ENCODE measurements at places on chromosomes 16 and 17.

DNA sequence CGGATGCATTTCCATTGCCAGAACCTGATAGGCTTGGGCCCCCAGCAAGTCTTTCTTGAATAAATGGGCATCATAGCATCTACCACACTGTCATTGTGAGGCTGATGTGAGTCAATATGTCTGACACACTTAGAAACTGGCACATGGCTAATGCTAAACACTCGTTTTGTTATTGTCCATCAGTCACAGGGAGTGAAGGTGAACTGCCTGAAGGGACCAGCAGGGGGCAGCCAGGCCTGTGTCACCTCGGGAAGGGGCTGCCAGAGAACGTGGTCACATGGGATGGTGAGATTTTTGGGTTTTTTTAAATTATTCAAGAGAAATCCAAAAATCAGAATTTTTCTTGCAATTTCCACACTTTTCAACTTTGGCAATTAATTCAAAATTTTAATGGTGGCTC lies 831 bp upstream of the RCVRN start:
- DNase-seq, result no peak

DNA sequence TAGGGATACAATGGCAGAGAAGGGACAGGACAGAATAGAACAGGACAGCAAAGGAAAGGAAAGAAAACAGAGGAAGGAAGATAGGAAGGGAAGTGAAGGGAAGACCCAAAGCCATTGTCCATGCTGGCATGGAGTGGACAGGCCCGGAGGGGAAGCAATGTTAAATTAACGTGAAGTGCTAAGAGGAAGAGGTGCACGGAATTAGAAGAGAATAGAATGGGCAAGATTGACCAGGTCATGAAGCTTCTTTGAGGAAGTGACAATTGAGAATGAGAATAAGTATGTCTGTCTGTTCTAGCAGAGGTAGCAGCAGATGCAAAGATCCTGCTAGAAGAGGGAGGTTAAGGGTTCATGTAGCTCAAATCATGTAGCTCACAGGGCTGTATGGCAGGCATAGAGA lies 117.2 kb downstream of the MAF start:
- no peak for DNase-seq

DNA sequence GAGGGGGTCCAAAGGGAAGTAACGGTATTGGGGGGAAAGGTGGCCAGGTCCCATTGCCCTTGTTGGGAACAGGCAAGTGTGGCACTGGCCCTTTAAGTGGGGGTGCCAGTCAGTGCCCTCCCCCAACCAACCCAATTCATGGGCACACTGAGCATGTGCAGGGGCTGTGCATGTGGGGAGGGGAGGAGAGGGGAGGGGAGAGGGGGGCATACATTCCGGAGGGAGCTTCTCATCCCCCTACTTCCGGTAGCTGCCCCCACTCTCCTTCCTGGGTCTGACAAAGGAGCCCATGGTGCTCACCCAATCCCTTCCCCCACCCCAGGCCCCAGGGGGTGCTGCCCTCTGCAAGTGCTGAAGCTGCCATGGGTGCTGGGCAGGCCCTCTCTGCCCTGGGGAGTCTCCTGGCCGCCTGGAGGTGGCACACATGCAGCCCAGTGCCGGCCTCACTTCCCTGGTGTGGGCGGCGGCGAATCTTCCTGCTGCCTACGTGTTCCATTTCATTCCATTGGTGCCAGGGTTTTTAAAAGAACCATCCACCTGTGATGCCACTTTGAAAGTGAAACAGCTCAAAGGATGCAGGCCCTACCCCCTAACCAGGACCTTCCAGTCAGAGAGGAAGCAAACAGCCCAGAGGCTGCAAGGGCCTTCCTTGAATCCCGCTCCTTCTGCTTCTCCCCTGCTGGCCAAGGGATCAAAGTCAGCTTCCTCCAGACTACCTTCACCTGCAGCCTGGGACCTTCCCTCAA lies 11.0 kb downstream of the HEXIM2 start:
- DNase-seq, result no peak

GRCh38 chr16:86508028-86508946 lies 2.0 kb upstream of the FOXF1 start:
- DNase-seq, result no peak

DNA sequence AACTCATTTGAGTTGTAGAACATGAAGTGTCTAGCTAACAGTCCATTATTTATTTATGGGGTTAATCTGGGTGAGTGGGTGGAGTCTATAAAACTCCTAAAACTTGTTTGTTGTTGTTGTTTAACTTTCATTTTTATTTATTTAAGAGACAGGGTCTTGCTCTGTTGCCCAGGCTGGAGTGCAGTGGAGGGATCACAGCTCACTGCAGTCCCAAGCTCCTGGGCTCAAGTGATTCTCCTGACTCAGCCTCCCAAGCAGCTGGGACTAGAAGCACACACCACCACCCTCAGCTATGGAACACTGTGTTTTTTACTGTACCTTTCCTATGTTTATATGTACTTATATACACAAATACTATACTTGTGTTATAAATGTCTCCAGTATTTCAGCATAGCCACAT lies 77.8 kb upstream of the CLEC18B start:
- DNase-seq, result no peak

GRCh38 chr17:52136166-52136565 lies 22.3 kb downstream of the CA10 start:
- no peak for DNase-seq

- no peak for DNase-seq
These were observed 180.0 kb upstream of the CACNG3 start for GRCh38 chr16:24075931-24076716.

GRCh38 chr16:4426021-4426684 lies 485 bp downstream of the DNAJA3 start:
- DNase-seq, result no peak

- DNase-seq, result no peak
These were observed 19.3 kb downstream of the POLR3K start for GRCh38 chr16:33877-34647.

GRCh38 chr17:75509528-75510258 lies 5.6 kb downstream of the CASKIN2 start:
- DNase-seq, result no peak

DNA sequence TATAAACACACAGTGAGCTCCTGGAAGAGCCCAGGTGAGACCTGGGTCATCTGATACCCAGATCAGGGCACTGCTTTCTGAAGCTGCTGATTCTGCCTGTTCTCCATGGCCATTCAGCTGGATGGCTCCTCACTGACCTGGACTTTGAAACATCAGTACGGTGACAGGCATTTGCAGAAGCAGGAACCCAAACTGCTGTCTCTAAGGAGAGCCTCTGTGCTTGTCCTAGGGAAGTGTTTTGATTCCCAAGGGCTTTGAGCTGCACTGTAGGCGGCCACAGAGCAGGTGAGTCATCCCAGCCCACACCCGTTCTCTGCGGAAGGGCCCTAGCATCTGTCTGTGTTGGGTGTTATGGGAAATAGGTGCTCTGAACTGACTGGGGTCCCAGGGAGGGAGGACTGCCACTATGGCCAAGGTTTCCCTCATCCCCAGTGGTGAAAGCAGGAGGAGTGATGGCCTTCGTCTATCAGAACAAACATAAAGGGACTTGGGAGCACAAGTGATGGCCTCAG lies 60.7 kb upstream of the ADCY9 start:
- no peak for DNase-seq

GRCh38 chr17:51000835-51001638 lies 119.6 kb downstream of the SPAG9 start:
- DNase-seq, result peak; percentile 29

GRCh38 chr17:30534298-30534697 lies 57.1 kb downstream of the GOSR1 start:
- no peak for DNase-seq

DNA sequence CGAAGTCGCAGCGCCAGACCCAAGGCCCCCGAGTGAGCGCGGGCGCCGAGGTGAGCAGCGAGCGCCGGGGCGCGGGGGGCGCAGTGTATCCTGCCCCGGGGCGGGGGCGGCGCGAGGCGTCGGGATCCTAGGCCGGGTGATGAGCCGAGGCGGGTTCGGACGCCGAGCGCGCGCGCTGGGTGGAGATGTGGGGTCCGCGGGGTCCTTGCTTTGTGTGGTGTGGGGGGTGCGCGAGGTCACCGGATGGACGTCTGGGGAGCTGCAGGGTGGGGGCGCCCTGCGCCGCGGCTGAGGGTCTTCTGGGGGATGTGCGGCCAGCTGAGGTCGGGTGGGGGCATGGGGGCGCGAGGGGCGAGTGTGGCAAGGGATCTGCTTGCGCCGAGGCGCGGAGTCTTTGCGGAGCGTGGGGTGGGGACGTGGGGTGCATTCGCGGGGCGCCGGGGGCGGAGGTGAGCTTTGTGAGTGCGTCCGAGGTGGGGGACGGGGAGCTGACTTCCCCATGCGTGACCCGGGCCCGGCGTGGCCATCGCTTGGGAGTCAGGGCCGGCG lies 560 bp downstream of the RAI1 start:
- peak; percentile 36 for DNase-seq

DNA sequence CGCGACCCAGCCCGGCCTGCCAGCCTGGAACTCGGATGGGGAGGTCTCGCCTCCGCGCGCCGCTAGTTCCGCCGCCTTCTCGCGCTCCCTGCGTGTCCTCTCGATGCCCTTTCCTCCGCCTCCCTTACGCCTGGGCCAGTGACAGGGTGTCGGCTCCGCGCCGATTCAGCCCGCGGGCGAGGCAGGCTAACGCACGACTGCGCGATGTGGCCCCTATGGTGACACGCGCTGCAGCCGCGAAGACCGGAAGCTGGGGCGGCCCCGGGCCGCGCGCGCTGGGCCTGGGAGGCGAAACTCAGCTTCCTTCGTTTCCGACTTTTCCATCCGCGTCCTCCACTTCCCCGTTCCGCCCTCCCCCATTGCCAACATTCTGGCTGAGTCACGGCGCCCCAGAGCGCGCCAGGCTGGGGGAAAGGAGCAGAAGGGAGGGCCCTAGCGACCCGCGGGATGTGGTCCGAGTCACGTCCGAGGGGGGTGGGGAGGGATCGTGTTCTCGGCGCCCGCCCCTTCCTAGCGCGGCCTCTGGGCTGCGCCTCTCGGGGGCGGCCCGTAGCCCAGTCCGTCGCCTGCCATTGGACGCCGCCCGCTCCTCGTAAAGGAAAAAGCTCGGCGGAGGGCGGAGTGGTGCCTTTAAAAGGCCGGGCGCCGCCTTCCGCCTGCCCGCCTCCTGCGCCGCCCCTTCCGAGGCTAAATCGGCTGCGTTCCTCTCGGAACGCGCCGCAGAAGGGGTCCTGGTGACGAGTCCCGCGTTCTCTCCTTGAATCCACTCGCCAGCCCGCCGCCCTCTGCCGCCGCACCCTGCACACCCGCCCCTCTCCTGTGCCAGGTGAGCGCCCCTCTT lies at the start of gene ALDOA:
ALDOA (plus strand) TSS at position 659 of the 841 bp plus-strand sequence. CDS start 1,138 bp downstream, outside the sequence.
- DNase-seq, result peak; percentile 98

GRCh38 chr16:88767546-88768070 lies 17.4 kb downstream of the PIEZO1 start:
- DNase-seq, result no peak

- DNase-seq, result no peak
These were observed 1.1 kb downstream of the ROGDI start for GRCh38 chr16:4801051-4801961.

DNA sequence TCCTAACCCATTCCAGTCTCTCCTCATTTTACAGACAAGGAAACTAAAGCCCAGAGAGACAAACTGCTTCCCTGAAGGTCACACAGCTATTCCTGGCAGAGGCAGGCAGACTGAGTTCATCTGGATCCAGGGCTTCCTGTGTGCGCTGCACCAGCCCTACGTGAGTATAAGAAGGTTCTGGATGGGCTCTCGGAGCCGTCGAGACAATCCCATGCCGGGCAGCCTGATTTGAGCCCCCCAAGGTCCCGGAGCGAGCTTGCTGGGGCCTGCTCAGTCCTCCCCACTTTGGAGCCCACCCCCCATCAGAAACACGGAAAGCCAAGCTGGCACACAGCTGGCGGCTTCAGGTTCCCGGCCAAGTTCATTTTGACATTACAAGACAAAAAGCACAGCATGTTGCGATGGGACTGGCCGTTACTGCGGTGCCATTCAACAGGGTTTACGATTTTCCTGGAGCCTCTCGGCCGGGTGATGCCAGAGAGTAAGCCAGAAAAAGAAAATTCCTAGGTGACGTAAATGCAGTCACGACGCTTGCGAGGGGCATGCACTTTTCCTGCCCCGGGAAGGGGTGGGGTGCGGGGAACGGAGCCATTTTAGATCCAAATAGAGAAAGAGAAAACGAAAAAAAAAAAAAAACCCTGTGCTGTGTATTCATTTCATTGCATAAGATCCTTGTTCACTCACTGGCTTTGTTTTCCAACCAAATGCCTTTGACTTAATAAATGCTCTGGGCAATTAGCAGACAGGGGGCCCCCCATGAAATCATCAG lies 167.1 kb upstream of the FOXF1 start:
- no peak for DNase-seq

DNA sequence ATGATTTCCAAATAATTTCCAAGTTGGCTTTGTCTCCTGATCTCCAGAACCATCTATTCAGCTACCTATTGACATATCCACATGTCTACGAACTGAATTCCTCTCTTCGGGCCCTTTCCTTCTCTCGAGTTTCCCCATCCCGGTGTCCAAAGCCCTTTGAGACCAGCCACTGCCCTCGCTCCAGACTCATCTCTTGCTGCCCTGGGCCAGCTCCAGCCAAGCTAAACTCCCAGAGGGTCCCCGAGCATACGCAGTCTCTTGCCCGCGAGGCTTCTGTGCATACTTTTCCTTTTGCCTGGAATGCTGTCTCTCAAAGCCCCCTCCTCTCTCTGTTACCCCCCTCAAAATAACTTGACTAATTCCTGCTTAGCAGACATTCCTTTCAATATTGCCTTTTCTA lies 27.2 kb upstream of the TBX2 start:
- no peak for DNase-seq

DNA sequence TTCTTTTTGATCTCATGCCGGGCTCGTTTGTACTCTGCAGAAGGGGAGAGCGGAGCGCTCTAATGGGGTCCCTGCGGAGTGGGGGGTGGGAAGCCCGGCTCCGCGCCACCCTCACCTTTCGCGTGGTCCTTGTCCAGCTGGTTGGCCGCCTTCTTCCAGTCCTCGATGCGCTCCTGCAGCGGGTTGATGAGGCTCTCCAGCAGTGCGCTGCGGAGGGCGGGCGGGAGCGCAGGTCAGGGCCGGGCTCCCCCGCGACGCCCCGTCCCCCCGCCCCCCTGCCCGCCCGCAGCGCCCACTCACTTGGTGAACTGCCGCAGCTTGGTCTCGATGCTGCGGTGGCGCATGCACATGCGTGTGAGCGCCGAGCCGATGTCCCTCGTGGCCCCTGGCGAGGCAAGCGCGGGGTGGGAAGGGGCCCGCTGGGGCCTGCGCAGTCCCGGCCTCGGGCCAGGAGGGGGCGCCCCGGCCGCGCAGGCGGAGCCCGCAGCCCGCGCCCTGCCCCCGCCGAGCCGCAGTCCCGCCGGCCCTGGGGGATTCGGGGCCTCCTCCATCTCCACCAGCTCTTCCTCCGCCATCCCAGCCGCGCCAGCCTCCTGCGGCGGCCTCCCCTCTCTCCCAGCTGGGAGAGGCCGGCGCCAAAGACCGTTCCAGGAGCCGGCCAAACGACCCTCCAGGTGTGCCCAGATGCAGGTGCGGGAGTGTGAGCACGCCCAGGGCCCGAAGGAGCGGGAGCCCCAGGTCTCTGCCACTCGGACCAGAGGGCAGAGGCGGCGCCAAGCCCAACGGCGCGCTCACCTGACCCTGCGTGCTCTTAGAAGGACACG lies 6.0 kb downstream of the MTSS2 start:
- no peak for DNase-seq

GRCh38 chr17:14103836-14104235 lies 34.5 kb downstream of the COX10 start:
- no peak for DNase-seq

Measured in NCI-H1930 (cell line).